Uterus (tissue), 4 donors: ENCODE measurements at places on chromosomes 7 and 10.
A peak's percentile ranks its signal among the peaks of the same experiment; 100 is the strongest.

DNA sequence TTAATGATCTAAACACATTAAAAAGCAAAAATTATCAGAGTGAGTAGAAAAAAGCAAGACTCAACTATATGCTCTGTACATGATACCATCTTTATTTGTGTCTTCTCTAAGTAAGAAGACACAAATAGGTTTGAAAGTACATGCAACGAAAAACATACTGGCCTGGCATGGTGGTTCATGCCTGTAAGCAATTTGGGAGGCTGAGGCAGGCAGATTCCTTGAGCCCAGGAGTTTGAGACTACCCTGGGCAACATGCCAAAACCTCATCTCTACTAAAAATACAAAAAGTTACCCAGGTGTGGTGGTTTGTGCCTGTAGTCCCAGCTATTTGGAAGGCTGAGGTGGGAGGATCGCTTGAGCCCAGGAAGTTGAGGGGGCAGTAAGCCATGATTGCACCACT lies 78.1 kb upstream of the TOMM7 start:
- no peak for DNase-seq

GRCh38 chr10:123496996-123497660 lies 169.0 kb upstream of the GPR26 start:
- DNase-seq = no peak

- no peak for DNase-seq
Observed at GRCh38 chr10:70664702-70665195, 7.6 kb upstream of the ADAMTS14 start.

DNA sequence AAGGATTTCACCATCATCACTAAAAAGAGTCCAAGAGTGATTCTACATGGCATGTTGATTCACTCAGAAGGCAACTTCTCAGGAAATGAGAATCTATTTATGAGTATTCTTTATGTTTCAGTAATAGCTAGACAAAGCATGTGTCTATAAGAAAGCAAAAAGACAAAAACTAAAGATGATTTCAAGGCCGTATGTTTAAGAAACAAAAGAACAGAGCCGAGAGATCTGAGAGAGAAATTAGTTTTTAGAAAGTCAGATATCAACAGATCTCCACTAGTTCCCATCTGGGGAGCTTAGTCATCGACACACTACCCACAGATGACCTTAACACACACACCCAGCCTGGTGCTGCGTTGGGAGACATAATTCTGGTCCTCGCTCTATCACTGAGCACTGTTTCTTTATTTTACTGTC lies 21.0 kb downstream of the PIP4K2A start:
- no peak for DNase-seq

GRCh38 chr10:52965509-52965908 lies 192.9 kb upstream of the MBL2 start:
- DNase-seq = no peak

DNA sequence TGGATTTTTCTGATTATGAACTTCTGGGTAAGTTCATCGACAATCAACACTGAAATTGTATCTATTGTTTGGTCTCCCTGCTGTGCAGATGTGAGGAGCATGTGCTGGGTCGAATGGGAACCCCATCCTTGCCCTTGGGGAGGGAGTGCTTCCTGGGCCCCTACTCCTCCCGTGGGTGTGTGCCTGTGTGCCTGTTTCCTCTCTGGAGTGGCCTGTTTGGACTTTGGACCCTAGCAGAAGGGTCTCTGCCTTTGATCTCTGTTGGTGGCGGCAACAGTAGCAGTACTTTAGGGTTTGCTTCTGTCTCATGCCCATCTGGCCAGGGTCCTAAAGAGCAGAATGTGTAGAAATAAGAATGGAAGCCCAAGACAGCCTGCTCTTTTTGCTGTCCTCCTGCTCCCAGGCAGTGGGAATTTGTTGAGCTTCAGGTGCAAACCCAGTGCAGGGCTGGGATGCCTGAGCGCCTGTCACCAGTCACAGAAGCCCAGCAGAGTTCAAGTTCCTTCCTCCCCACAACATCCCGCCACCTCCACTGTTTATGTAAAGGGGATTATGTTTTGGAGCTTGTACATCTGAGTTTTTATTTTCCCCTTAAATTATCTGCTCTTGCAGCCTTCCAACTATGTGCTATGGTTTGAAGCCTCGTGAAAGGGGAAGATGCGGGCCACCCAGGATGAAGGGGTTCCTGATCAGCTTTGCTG lies 1.5 kb upstream of the TACR2 start:
- no peak for DNase-seq

GRCh38 chr7:85890244-85890811 lies 703.5 kb upstream of the SEMA3D start:
- no peak for DNase-seq

- no peak for DNase-seq
Observed at GRCh38 chr7:73841689-73842066, 638 bp downstream of the METTL27 start.

DNA sequence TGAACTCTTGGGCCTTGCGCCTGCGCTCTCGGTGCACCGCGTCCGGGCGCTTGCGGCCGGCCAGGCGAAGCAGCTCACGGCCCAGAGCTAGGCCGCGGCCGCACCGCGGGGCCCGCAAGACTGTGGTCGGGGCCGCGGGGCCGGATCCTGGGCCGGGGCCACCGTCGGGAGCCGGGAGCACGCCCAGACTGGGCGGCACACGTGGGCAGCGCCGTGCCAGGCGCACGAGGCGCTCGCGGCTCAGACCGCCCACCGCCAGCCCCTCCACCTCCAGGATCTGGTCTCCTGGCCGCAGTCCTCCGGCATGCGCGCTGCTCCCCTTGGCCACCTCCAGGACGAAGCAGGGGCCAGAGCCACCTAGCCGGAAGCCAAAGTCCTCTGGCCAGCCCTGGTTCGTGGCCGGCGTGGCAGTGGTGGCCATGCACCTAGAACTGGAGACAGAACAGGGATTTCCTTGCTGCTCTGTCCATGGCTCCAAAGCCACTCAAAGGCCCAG lies at the start of gene GRID2IP:
Gene GRID2IP, minus strand, starts transcription at position 446 of the 496 bp plus-strand sequence. Its CDS starts 25 bp downstream, at position 421.
- no peak for DNase-seq

- DNase-seq = no peak
Observed at GRCh38 chr7:14825912-14826311, 76.6 kb downstream of the DGKB start.

GRCh38 chr10:94361171-94361794 lies 1.5 kb downstream of the NOC3L start:
- no peak for DNase-seq

DNA sequence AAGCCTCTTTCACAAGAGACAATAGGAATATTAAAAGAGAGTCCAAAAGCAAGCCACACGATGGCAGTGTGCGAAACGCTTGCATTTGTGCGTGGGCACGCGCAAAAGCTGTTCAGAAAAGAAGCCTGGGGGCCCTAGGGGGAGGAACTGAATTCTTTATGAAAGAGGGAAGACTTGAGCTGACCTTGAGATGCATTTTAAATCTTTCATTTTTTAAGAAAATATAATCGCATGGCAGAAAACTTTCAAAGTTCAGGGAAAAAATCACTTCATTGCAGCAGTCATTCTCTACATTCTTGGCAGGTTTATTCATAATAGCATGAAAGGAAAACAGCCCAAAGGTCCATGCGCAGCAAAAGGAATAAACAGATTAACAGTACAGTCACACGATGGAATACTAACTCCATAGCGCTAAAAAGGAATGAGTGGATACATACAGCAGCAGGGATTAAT lies 206.5 kb upstream of the PRKCQ start:
- DNase-seq = peak; percentile 29

DNA sequence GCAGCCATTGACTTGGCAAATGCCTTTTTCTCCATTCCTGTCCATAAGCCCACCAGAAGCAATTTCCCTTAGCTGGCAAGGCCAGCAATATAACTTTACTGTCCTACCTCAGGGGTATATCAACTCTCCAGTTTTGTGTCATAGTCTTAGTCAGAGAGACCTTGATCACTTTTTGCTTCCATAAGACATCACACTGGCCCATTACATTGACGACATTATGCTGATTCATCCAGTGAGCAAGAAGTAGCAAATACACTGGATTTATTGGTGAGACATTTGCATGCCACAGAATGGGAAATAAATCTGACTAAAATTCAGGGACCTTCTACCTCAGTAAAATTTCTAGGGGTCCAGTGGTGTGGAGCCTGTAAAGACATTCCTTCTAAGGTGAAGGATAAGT lies 649.7 kb upstream of the ANKRD30A start:
- no peak for DNase-seq

- no peak for DNase-seq
Observed at GRCh38 chr7:388961-389701, 99.2 kb downstream of the FOXL3 start.

- no peak for DNase-seq
Observed at GRCh38 chr7:131238347-131238931, 89.2 kb upstream of the MKLN1 start.

GRCh38 chr10:122882766-122883165 lies 3.4 kb upstream of the FAM24B start:
- DNase-seq = no peak

- DNase-seq = no peak
Observed at GRCh38 chr7:35035511-35035961, 1.7 kb downstream of the DPY19L1 start.

DNA sequence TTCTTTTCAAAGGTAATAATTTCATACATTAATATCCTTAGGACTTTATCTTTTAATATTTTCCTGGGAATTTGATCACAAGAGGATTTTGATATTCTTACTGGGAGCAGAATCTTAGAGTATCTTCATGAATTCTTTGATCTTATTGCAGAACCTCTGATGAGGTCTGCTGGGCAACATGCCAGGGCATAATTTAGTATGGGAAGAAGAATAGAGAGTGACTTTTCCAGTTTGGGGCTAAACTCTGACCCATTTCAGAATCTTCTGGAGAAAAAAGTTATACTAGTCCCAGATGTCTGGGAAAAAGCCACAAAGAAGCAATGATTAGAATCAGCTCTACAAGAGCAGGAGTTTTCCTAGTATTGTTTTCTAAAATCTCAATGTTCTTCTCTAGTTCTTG lies 28.0 kb upstream of the RSU1 start:
- peak; percentile 32 for DNase-seq

GRCh38 chr7:111753968-111754367 lies 191.7 kb upstream of the IMMP2L start:
- no peak for DNase-seq

DNA sequence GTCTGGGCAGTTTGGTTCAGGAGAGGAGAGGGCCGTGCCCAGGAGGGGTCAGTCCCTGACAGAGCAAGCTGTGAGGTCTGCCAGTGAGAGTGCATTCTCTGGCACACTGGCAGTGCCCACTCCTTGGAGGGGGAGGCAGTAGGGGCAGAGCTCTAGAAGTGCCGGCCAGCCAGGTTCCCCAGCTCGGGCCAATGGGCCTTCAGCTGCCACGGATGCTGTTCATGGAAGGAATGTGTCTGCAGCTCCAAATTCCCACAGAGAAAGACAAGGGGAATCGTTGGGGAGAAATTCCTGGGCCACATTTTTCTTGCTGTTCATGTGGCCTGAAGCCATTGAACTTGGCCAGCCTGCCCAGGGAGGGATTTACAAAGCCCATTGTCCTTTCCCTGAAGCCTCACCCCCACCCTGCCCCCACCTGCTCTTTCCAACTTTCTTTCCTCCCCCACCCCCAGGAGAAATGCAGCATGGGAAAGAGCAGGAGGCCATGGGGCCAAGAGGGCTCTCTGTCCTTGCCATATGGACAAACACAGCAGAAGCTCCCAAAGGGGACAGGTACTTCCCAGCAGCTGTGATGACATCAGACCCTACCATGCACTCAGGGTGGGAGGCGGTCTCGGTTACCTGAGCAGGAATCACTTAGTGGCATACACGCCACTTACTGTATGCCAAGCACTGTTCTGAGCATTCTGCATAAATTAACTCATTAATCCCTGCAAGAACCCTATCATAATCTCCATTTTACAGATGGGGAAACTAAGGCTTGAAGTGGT lies 70.7 kb downstream of the ARHGAP22 start:
- no peak for DNase-seq

DNA sequence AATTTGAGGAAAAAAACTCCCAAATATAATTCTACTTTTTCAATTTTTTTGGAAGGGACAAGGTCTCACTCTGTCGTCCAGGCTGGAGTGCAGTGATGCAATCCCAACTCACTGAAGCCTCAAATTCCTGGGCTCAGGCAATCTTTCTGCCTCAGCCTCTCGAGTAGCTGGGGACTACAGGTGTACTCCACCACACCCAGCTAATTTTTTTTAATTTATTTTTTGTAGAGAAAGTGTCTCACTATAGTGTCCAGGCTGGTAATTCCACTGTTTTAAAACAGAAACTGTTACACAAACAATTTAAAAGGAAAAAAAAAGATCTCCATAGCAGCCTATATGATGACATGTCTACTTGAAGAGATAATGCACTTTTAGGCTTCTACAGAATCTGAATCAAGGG lies 25.6 kb downstream of the EZH2 start:
- DNase-seq = no peak

DNA sequence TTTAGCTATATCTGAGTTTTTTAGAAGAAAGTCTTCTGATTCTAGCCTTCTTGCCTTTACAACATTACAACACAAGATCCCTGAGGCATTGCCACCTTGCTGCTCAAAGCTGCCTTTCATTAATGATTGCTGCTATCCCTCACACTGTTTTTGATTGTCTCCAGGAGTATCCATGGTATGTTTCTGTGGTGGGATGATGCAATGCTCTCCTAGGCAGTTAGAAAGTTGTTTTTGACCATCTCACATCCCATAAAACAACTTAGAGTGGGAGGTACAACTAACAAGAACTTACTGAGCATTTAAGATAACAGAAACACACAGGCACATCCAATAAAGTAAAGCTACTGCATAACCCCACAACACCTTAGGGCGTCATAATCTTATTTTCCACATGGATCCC lies 1156.0 kb upstream of the LRRTM3 start:
- no peak for DNase-seq

- DNase-seq = no peak
Observed at GRCh38 chr7:23468526-23469149, 1.7 kb downstream of the IGF2BP3 start.

- DNase-seq = no peak
Observed at GRCh38 chr10:93476756-93477155, 5.4 kb downstream of the MYOF start.

DNA sequence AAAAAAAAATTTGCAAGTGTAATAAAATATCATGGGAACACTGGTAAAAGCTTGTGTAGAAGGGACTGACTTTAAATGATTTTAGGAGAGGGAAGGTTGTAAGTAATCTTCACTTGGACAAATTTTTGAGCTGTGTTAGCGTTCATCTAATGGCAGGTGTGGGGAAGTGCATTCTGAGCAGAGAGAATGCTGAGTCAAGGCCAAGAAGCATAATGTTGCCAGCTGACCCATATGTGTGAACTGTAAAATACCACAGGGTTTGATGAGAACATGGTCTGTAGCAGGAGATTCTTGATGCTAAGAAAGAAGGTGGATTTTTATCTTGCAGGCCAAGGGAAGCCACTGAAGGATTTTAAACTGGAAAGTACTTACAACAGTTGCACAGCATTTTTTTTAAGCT lies 98.2 kb upstream of the ZNF32 start:
- no peak for DNase-seq

GRCh38 chr7:107631588-107632491 lies 28.8 kb upstream of the SLC26A4 start:
- no peak for DNase-seq
